ENCODE measurements at places on chromosomes 11 and 22.

DNA sequence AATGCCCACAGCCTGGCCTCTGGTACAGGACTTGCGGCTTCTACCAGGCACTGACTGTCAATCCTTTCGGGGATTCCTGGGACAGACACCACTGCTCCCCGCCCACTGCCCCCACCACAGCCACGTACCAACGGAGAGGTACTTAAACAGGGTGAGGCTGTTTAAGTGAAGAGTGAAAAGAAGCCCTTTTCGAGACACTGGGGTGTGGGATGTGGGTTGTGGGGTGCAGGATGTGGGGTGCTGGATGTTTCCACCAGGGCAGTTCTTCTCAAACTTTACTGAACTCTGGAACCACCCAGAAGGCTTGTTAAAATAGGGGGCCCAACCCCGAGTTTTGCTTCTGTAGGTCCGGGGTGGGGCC is 34.2 kb upstream of the PRR5 start:
- no peak for DNase-seq

- no peak for DNase-seq
Measured at GRCh38 chr11:108669711-108670110, 4.8 kb downstream of the DDX10 start.

GRCh38 chr11:30818721-30819120 is 232.6 kb upstream of the MPPED2 start:
- DNase-seq: no peak

DNA sequence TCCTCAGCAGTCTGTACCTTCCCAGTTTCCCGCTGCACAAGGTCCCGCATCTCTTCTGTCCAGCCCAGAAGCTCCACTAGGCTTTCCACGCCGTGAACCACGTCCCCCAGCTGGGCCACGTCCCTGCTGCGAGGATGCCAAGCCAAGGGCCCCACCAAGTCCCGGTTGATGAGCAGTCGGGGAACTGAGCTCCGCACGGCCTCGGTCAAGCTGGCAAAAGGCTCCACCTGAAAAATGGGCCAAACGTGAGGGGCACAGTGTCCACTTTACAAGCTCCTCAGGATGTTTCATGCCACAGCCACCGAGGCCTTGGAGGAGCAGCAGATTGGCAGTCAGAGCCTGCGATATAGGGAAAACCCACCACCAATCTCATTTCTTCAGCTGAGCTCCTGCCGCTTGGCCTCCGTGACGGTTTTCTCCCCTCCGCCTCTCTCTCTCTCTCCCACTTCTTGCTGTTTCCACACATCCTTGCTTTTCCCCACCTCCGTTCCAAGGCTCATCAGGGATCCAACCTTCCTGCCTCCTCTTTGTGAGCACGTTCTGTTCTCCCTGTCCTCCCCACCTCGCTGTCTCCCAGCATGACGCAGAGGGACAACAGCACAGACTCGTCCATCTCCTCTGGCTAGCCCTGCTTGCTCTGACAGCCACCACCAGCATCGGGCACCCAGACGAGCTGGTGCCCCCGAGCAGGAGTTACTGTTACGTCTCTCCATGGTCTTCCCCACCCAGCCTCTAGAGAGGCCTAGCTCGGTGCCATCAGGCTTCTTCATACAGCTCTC is 11.5 kb downstream of the RIC8A start:
- DNase-seq: no peak

- no peak for DNase-seq
Measured at GRCh38 chr11:6565325-6565724, 38.1 kb downstream of the RRP8 start.

DNA sequence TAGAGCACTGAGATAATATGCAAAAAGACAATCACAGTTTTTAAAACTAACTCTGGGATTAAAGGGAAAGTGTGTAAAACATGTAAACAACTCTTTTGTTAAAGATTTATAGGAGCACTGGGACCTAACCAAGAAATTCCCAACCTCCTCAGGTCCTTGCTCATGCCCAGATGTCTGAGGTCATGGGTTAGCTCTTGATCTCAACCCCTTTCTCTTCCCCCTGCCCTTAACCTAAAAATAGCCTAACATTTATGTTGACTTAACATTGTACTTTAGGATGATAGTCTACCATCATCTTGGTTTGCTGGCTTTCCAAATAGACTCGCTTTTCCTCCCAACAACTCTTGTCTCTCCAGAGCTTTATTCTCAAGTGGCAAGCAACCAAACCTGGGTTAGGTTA is 258.2 kb upstream of the FAT3 start:
- DNase-seq: no peak

- DNase-seq: no peak
Measured at GRCh38 chr22:37169406-37169805, 18.6 kb downstream of the C1QTNF6 start.

DNA sequence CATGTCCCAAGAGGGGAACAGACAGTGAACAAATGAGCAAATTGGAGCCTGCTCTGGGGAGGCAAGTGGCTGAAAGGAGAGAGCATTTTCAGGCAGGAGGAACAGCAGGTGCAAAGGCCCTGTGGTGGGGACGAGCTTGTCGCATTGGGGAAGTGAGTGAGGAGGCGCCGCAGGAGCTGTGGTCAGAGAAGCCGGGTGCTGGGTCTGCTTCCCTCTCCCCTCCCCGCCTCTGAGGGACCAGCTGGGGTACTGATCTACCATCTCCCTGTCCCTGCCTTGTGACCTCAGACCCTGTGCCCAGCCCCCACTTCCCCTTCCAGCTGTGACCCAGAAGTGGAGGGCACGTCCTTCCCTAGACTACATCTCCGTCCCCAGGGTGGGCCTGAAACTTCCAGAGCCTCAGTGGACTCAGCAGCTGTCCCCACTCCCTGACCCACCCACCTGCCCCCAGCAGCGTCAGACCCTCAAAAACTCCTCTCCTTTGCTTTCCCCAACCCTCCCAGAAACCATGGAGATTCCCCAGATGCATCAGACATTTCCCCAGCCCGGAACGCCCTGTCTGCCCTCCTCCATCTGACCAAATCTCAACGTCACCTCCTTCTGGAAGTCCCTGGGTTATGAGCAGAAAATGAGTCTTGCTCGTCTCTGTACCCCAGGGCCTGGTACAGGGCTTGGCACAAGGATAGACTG is 19.7 kb upstream of the PDGFB start:
- no peak for DNase-seq

GRCh38 chr22:38135133-38135706 is 24.7 kb upstream of the BAIAP2L2 start:
- DNase-seq: no peak

GRCh38 chr11:48017105-48017830 is 36.9 kb downstream of the PTPRJ start:
- no peak for DNase-seq

- DNase-seq: no peak
Measured at GRCh38 chr22:39150848-39151215, 1.6 kb downstream of the CBX7 start.

DNA sequence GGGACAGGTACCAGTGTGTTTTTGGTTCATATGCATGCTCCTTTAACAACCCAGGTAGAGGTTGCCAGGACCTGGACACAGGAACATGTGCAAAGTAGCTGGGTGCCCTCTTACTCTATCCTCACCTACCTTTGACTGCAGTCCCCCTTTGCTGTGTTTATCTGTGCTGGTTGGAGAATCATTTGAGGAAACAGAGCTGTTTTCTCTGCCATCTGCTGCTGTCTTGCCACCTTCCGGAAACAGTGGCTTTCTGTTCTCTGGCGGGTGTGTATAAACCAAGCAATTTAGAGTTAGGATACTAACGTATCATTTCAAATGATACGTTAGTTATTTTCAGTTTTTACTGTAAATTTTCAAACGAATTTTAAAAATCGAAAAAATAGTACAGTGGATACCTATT is 171.9 kb upstream of the TTC12 start:
- no peak for DNase-seq

DNA sequence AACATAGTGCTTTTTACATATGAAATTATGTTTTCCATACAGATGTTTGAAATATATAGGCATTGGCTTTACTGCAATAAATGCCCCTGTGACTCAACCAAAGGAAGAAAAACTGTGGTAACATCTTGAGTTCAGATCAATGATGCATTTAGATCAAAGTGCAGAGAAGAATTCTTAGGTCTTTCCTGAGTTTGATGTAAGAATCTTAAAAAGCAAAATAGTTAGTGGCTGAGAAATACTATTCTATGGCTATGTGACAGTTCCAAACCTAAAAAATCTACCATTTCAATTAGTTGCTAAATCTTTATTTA is 93.7 kb downstream of the SOX6 start:
- no peak for DNase-seq

- DNase-seq: no peak
Measured at GRCh38 chr11:43382614-43383013, 23.9 kb downstream of the TTC17 start.

DNA sequence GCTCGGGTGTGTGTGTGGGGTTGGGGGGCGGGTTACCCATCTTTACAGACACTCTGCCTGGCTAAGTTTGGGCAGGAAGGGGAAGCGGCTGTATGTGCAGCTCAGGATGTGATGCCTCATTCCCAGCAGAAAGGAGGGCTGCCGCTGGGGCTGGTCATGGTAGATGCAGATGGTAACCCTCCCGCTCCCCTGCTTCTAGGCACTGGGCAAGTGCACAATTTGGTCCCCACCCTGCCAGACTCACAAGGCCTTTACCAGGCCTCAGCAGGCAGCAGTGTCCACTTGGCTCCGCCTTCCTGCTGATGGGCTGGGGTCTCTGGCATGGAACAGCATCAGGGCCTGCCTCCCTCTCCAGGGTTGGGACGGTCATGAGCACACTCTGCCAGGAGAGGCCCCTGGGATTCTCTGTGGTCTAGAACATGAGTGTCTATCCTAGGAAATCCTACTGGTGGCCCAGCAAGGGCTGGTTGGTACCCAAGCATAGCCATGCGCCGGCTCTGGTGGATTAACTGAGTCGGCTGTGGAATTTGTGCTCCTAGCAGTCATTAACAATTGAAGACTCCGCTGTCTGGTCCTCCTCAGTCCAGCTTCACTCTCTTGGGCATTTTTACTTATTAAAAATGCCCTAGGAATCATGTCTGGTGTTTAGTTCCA is 4.2 kb downstream of the LMO1 start:
- no peak for DNase-seq

- peak; percentile 12 for DNase-seq
Measured at GRCh38 chr11:45332276-45332934, 46.3 kb upstream of the SYT13 start.

DNA sequence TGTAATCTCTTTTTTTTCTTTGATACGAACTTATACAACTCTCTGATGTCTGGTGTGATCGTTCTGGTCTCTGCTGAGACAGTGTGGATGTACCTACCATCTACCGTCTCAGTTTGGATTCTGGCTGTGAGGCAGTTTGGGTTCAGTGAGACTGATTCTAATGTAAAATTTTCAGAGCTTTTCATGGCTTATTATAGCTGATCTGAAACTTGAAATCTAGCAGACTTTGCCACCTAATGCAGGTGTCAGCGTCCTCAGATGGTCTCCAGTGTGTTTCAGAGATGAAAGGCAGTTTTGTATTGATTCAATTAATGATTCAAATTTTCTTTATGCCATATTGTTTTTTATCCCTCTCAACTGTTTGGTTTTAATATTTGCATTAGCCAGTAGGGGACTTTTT is 35.9 kb downstream of the PPFIBP2 start:
- DNase-seq: no peak
